Activated CD8-positive, alpha-beta memory T cell treated with anti-CD3 and anti-CD28 coated beads for 4 hours (primary cell): ENCODE measurements at places on chromosomes 13 and 19.

DNA sequence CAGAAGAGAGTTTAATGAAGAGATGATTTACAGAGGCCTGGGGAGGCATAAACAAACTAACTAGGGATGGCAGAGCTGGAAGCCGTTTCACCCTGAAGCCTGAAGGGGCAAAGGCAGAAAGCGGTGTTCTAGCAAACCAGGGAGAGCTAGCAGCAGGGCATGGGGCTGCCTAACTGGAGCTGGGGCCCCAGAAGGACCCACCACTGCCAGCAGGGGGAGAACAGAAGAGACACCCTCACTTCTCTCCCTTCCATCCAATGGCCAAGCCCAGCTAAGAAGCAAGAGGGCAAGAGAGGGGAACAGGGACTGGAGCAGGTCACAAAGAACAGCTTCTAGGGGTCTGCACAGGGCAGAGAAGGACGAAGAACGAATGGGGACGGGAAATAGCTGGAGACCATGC, 195.5 kb downstream of the KATNAL1 start:
- DNase-seq: no peak

- no peak for DNase-seq
Measured at GRCh38 chr13:63446329-63446728, 2030.7 kb upstream of the PCDH20 start.

- no peak for DNase-seq
Measured at GRCh38 chr19:2343289-2343982, 15.0 kb downstream of the SPPL2B start.

DNA sequence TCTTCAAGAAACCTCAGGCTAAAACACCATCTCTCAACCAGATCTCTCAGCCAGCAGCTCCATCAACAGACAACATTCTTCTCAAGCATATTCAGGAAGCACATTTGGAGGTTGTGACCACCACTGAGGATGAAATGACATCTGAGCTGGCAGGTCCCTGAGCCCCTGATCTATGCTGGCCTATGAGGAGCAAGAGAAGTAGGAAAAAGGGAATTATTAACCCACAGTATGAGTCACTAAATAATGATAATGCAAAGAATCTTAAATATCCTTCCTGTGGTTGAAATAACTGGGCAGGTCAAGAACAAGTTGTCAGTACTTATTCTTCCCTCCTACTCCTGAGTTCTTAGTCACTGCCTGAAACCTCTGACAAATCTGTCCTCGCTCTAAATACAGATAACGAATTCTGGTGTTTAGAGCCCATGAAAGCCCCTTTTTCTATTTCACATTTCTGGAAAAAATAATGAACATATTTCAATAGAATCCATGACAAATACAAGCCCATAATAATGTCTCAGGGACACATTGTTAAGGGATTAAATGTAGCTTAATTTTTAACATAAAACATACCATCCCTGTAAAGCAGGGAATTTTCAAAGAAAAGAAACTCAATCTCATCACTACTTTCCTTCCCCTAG, 225.8 kb upstream of the IRS2 start:
- no peak for DNase-seq
